SHP77 treated with DMSO at 0.1 percent for 48 hours (cell line): ENCODE measurements at places on chromosomes 4 and X.

- DNase-seq = no peak
Measured at GRCh38 chr4:131063878-131064277, 1967.9 kb downstream of the C4orf33 start.

DNA sequence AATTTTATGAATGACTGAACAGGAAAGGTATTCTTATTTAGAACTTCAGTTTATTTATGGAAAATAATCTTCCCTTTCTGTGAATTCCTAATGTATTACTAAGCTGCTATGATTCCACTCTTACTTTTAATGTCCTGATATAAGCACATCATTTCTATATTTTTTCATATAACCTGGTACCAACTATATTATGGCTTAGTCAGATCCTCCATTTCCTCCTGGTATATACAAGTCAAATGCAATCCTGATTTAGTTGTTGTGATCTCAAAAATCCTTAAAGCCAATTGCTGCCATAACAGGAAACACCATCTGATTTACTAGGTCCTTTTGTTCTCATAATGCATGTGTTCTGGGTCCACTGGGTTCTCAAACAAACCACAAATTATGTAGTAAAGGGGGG, 26.8 kb downstream of the TRMT2B start:
- no peak for DNase-seq

GRCh38 chr4:119098306-119098705, 37.3 kb upstream of the MYOZ2 start:
- DNase-seq = no peak

GRCh38 chrX:78506248-78506647, 152.9 kb downstream of the RTL3 start:
- no peak for DNase-seq

DNA sequence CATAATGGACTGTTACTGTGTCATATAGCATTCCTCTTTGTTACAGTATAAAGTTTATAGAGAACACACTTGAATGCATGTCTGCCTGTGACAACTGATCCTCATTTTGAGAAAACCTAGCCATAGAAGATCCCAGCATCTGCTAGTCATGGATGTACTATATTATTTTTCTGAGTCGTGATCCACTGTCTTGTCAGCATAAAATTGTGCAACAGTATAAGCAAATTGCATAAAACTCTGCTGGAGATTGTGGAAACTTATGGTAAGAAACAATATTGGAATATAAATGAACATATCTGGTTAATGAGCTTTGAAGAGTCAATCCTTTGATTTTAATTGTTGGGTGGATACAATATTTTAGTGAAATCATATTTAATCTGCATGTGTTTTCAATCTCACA, 3.6 kb downstream of the NEIL3 start:
- DNase-seq = no peak

- DNase-seq = no peak
Measured at GRCh38 chr4:182133033-182133432, 110.2 kb upstream of the TENM3 start.

DNA sequence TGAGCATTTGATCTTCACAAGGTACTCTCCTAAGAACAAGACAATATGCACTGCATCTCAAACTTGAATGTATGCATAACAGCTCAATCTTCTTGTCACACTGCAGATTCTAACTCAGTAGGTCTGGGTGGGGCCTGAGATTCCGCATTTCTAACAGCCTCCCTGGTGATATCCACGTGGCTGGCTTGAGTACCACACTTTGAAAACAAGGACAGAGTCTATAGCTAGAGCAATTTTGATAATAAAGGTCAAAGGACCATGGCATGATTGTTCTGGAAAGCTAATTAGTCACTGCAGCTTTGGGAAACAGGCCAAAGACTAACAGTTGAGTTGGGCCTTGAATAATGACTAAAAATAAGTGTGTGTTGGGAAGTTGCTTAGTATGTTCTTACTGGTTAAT, 213.3 kb downstream of the GBA3 start:
- DNase-seq = no peak

- DNase-seq = no peak
Measured at GRCh38 chr4:166822386-166822785, 411.9 kb downstream of the SPOCK3 start.

GRCh38 chr4:174173360-174173759, 110.1 kb downstream of the FBXO8 start:
- no peak for DNase-seq

DNA sequence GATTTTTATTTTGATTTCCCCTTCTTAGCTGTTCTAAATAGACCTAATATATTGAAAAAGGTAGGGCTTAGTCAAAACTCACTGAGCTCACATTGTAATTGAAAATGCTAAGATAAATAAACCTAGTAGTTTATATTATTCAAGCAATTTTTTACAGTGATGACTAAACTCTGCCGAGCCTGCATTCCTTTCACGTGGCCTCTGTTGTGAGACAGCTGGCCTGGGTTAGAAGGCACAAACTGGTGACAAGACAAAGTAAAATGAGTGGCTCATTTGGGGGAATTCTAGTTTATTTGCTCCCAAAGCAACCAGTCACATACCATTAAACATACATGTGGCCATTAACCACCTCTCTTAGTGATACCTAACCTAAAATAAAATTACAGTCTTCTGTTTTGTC, 169.4 kb upstream of the TEX13C start:
- no peak for DNase-seq

DNA sequence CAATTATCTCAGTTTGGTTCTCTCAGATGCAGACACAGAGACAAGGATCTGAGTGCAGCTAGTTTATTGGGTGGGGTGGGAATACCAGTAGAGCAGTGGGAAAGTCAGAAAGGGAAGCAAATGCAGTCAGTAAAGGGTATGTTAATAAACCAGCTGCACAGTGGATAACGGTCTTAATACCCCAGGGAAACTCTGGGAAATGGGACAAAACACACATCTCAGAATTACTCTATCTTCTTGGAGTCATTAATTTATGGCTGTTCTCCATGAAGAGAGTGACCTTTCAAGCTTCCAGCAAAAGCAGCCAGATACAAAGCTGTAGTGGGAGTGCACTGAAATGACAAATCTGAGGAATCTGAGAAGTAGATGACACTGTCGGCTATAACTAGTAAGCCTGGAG, 73.3 kb upstream of the NALF2 start:
- DNase-seq = no peak

GRCh38 chr4:130056286-130056685, 960.3 kb downstream of the C4orf33 start:
- no peak for DNase-seq

DNA sequence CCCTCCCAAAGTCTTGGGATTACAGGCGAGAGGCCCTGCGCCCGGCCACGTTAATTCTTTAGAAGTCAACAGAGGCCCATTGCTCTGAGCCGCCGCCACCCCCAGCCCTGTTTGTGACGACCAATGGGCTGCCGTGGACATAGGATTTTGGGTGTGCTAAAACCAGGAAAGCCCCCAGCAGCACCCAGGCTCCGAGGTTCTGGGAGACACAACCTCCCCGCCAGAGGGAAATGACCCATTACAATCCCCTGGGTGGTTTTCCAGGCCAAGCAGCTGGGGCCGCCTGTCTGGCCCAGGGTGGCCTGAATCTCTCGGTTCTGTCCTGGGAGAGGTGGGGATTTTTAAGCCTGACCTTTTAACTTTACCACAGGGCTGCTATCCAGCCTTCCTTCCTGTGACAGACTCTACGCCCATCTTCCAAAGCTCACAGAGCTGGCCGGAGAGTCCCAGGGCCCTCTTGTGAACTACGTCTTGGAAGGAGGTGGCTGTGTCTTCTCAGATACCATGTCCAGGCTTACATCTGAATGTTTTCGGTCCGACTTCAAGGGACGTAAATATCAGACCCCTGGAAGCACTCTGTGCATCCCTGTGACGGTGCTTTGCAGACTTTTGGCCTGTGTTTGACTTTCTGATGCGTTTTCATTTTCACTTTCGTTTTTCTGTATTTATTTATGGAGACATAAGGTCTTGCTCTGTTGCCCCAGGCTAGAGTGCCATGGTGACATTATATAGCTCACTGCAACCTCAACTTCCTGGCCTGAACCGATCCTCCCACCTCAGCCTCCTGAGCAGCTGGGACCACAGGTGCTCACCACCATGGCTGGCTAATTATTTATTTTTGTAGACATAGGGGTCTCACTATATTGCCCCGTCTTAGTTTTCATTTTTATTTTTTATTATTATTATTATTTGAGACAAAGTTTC, 36.0 kb downstream of the P2RY8 start:
- no peak for DNase-seq

- no peak for DNase-seq
Measured at GRCh38 chr4:19260346-19260745, 991.4 kb upstream of the SLIT2 start.

GRCh38 chr4:19123681-19124080, 1102.1 kb upstream of the LCORL start:
- no peak for DNase-seq

DNA sequence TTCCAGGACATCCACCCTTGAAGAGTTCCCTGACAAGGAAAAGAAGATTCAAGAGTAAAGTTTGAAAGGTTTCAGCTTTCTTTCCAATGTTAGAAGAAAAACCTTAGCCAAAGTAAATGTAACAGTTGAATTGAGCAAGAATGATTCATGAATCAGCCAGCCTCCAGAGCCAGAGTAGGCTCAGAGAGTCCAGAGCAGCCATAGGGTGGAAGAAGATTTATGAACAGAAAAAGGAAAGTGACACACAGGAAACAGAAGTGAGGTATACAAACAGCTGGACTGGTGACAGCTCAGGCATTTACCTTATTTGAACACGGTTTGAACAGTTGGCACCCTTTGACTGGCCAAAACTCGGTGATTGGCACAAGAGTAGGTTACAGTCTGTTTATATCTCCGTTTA, 63.2 kb downstream of the QDPR start:
- no peak for DNase-seq

- DNase-seq = no peak
Measured at GRCh38 chrX:129979207-129979920, 3.1 kb upstream of the BCORL1 start.

DNA sequence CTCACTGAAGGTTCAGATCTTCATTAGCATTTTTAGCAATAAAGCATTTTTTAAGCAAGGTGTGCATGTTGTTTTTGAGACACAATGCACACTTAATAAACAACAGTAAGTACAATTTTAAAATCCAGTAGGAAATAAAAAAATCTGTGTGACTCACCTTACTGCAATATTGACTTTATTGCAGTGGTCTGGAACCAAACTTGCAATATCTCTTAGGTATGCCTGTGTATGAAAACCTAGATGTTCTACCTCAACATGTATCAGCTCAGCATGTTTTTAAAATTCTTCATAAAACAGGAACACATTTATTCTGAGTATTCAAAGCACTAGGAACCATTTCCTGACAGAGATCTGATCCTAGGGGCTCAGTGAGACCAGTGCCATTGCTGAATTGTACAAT, 26.7 kb downstream of the NR0B1 start:
- no peak for DNase-seq

DNA sequence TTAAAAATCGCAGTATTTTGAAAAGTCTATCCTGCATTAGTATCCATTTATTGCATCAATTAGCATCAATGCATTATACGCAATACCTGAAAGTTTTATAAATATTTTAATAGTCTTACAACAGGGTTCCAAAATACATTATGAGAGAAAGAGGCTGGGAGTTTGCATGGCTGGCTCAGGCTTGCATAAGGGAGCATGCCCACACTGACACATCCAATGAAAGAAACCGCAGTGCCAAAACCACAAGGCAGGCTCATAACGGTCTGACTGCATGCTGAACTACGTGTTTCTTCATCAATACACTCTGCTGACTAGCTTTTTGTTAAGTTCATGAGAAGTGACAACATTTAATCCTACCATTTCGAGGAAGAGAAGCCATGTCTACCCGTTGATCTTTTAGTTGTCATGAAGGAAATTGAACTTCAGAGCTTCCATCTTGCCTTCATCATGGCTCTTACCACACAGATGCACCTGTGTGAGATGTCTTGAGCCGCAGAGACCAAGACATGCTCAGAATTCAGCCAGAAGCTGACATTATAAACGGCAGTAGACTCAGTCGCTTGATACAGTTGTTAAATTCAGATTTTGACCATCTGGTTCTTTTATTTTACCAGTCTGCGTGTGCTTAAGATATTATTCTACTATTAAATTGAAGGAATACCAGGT, 168.8 kb upstream of the FRG1 start:
- no peak for DNase-seq

DNA sequence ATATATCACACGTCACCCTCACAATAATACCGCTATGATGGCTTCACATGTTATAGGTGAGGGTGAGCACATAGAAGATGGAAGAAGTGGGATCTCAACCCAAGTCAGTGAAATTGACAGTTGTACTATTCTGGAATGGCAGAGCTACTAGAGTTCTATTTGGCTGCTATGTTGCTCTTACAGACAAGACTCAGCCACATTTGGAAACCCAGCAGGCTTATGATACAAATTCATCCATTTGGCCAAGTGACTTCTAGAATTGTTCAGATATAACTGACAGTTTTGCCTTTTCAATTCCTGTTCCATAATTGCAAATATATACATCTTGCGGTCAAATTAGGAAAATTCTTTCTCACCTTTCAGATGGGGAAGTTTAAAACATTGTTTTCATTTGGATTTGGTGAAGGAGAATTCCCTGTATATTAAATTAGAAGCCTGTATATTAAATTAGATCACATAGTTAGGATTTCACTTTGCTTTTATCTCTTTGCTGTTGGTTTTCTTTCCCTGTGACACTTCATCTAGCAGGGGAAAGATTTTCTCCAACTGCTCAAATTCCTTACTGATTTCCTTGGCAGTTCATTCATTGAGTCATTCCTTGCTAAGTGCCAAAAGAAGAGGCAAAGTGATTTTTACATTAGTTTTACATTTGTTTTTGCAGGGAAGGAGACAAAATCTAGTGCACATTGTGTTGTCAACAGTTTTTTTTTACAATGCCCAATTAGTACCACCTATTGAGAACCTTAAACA, 120.6 kb upstream of the TBC1D9 start:
- no peak for DNase-seq

- DNase-seq = no peak
Measured at GRCh38 chrX:133726211-133726630, 259.2 kb downstream of the GPC3 start.

GRCh38 chrX:85379174-85379907, at the start of gene POF1B:
TSS of gene POF1B (minus strand) at chrX:85379665. CDS start at chrX:85379454, 211 bp downstream.
- DNase-seq = no peak

GRCh38 chr4:86891762-86892635, at the start of gene C4orf36:
TSS of gene C4orf36 (minus strand) at chr4:86892422. CDS start at chr4:86891520, 902 bp downstream.
- no peak for DNase-seq

- no peak for DNase-seq
Measured at GRCh38 chr4:139221687-139222086, 44.7 kb upstream of the ELF2 start.
